NCI-H748 treated with DMSO at 0.1 percent for 48 hours (cell line): ENCODE measurements at places on chromosomes 12 and 14.

DNA sequence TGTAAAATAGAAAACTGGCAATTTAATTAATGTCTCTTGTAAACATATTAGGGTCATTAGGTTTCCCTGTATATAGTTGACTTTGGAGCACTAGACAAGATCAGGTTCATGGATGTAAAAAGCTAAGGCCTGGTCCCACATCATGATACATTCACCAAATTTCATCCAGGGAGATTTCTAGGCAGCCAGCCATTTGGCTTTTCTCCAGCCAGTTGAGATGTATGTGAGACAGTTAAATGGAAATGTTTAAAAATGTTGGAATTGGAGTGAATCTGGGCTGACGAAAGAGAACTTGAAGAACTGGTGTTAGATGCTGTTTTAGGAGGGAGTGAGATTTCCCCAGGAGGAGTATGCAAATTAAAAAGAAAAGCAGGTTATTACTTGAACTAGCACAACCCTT is 41.8 kb upstream of the CLEC14A start:
- DNase-seq, result no peak

DNA sequence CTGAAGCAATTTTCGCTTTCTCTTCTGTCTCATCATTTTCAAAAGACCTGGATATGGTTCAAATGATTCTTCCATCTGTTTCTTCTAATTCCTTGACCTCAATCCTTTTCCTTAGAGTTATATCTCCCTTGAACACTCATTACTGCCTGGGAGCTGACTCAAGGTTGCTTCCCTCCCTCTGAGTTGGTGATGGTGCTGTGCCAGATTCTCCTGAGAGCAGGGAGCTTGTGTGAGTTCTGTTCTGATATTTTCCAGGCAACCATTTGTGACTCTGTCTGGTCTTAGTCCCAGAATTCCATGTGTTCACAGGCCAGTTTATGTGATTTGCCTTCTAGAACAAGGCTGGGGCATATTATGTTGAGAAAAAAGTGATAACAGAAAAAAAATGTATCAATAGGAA is 505.1 kb upstream of the SYT1 start:
- no peak for DNase-seq

DNA sequence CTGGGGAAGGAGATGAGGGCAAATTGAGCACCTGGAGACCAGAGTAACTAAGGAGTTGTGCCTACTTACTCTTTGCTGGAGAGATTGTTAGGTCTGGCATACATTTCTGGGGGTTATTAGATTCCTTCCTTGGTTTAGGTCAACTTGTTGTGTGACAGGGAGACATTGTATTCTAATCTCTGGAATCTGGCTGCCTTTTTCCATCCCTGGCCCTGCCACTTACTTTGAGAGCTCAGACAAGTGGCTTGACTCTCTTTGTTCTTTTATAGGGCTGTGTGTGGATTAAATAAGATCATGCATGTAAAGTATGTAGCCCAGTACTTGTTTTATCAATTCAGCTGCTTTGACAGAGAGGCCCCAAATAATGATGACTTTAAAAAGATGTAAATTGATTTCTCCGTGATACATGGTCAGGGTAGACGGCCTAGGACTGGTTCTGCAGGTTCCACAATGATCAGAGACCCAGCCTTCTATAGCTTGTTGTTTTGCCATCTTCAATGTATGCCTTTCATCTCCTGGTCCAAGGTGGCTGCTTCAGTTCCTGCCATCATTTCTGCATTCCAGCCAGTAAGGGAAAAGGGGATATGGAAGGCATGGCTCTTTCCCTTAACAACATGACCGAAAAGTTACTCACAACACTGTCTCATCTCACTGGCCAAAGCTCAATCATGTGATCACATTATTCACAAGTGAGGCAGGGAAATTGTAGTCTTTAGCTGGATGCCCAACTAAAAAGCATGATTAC is 72.6 kb downstream of the CHST11 start:
- no peak for DNase-seq

DNA sequence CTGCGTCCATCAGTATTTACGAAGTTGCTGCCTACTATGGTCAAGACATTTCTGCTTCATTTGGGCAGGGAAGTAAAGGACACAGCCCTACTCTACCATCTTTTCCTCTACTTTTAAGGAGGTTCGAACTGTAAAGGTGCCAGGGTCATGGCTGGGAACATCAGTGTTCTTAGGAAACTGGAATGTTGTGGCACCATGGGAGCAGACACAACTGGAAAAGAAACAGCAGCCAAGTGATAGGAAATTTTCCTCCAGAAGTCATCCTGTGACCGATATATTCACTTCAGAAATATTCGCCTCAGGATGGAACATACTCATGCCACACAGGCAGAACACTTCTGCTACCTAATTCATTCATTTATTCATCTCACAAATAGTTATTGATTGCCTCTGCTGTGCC is 104.4 kb downstream of the ETV6 start:
- no peak for DNase-seq

- DNase-seq, result no peak
Measured at GRCh38 chr14:67514650-67515385, 18.3 kb upstream of the PLEKHH1 start.

- DNase-seq, result no peak
Measured at GRCh38 chr12:107938446-107938845, 163.9 kb downstream of the ASCL4 start.

- DNase-seq, result no peak
Measured at GRCh38 chr12:103369929-103370328, 125.8 kb downstream of the C12orf42 start.

GRCh38 chr12:123942911-123943648 is 29.6 kb downstream of the CCDC92 start:
- DNase-seq, result no peak
